ENCODE measurements at places on chromosomes 16 and 17.

- DNase-seq: no peak
Measured at GRCh38 chr16:681746-682427, 1.7 kb downstream of the STUB1 start.

DNA sequence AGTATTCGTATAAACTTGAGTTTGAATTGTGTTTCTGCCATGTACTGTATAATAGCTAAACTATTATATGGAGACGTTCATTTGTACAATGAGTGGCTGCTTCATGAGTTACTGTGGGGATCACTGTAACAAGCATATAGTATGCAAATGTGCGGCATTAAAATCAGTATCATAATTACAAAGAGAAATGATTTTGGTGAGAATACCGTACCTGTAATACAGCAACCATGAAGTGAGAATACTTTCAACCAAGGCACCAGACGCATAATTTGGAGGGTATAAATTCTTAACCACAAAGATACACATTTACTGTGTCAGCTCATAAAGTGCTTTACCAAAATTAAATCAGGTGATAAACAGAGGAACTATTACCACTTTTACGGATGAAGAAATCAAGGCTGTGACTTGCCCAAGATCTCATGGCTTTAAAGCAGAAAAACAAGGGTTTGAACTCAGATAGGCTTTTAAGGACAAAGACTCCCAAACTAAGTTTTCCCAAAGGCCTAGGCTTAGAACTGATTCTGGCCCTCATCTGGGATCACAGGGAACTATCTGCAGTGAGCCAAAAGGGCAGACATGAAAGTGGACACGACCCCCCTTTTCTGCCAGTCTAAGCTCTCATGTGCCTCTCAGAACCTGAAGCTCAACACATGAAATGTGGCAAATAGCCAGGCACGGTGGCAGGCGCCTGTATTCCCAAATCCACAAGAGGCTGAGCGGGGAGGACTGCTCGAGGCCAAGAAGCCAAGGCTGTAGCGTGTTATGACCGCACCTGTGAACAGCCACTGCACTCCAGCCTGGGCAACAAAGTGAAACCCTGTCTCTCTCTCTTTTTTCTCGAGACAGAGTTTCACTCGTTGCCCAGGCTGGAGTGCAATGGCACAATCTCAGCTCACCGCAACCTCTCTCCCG lies 6.4 kb downstream of the RPS15A start:
- DNase-seq: no peak

DNA sequence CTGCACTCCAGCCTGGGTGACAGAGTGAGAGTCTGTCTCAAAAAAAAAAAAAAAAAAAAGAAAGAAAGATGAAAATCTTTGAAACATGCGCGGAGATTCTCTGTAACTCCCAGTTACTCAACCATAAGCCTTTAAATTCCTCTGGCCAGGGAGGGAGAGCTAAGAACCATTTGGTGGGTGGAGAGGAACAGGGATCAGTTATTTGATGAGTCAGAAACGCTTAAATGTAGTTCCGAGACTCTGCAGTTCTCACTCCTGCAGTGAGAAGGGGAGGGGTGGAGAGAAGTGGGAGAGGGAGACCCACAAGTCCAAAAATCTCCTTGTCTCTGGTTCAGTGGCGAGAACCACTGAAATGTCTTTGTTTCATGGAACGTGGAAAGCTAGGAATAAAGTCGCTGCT lies 266.7 kb downstream of the SOX9 start:
- no peak for DNase-seq

GRCh38 chr17:38510421-38511149 lies 82.3 kb downstream of the ARHGAP23 start:
- DNase-seq: no peak

DNA sequence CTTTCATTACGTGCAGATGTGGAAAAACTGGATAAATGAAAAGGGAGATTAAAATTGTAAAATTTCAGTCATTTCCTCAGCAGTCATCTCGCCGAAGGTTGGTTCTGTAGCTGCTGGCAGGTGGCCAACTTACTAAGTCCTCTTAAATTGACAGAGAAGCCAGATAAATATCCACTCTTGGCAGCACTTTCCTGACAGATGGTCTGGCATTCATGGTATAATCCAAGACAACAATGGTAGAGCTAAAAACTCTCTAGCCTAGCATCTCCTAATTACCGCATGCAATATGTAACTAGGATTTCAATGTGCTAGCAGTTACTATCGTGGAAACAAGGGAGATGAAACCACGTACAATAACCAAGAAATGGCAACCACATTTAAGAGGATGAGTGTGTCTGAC lies 306.3 kb downstream of the CNTNAP4 start:
- DNase-seq: no peak

- no peak for DNase-seq
Measured at GRCh38 chr16:69741951-69742904, 12.5 kb downstream of the NOB1 start.

- no peak for DNase-seq
Measured at GRCh38 chr17:76927577-76927976, 59.4 kb downstream of the MGAT5B start.

DNA sequence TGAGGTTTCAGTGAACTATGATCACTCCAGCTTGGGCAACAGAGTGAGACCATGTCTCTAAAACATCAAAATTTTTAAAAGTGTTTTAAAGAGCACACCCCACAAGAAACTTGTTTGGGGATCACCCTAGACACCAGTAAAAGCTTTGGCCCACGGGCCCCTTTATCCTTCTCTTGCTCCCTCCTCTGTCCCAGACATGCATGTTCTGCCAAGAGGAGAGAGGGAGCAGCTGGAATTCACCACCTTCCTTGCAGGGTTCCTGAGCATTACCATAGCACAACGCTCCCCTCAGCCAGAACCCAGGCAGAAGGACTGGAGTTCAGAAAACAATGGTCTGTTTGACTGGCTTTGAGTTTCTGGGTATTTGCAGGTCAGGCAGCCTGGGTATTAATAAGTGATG lies 214.3 kb upstream of the CDH5 start:
- DNase-seq: no peak

DNA sequence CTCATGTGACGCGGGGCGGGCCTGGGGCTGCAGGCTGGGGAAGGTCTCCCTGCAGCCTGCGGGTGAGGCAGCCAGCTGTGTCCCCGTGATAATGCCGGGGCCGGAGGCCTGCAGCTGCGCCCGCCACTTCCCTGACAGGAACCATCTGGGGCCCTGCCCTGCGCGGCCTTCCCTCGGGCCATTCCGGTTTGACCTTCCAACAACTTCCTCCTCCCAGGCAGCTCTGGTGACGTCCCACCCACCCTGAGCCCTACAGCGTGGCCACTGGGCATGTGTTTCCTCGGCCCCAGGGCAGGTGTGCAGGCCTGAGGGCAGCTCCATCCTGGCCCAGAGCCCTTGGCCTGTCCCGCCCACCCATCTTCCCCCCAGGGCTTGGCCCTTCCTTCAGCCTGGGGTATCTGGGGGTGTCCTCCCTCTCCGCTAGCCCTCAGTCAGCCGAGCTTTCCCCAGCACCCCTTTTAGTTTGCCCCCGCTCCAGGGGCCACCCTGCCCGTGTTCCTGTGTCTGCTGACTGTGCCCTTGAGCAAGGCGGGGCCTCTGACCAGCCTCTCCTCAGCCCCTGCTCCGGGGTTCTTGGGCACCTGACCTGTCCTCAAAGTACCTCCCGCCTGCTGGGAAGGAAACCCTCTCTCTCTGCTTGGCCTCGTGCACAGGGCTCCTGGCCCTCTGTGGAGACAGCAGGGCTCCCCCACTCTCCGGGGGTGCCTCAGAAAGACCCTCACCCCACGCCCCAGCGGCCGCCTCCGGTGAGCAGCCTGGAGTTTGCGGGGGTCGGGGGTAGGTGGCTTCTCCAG lies at the start of gene CBFA2T3:
CBFA2T3 (minus strand) TSS at position 190 of the 794 bp plus-strand sequence. CDS start 400 bp downstream, outside the sequence.
- peak; percentile 77 for DNase-seq

DNA sequence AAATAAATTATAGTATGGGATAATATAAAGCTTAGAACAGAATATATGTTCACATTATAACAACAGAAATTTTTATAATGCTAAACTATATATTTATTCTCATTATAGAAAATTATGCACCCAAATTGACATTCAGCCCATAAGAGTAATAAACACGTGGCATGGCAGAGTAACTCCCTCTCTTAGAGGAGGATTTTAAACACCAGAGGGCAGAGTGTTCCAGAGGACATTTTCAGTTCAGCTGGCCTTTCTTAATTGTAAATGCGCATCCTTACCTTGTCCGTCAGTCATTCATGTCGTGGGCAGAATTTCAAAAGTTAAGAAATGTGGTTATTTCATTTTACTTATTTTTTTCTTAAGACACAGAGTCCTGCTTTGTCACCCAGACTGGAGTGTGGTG lies 147.1 kb downstream of the TANC2 start:
- peak; percentile 26 for DNase-seq

DNA sequence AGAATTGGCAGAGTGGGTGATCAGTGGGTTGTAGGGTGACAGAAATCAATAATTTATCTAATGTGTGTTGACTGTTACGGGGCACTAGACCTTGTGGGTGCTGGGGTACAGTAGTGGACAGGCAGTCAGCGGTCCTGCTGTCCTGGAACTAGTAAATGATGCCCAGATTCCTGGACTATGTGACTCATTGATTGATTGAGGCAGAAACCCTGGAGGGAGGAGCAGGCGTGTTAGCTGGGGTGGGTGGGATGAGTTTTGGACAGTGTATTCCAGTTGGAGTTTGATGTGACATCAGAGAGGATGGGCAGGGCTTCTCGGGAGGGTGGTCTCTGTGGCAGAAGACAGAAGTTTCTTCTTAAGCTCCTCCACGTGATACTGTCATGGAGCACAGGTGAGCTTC lies 24.4 kb downstream of the PRMT7 start:
- no peak for DNase-seq

- DNase-seq: no peak
Measured at GRCh38 chr17:76193591-76193990, 46.7 kb downstream of the RNF157 start.

GRCh38 chr17:76791053-76791980 lies 53.4 kb downstream of the MFSD11 start:
- DNase-seq: peak; percentile 79

DNA sequence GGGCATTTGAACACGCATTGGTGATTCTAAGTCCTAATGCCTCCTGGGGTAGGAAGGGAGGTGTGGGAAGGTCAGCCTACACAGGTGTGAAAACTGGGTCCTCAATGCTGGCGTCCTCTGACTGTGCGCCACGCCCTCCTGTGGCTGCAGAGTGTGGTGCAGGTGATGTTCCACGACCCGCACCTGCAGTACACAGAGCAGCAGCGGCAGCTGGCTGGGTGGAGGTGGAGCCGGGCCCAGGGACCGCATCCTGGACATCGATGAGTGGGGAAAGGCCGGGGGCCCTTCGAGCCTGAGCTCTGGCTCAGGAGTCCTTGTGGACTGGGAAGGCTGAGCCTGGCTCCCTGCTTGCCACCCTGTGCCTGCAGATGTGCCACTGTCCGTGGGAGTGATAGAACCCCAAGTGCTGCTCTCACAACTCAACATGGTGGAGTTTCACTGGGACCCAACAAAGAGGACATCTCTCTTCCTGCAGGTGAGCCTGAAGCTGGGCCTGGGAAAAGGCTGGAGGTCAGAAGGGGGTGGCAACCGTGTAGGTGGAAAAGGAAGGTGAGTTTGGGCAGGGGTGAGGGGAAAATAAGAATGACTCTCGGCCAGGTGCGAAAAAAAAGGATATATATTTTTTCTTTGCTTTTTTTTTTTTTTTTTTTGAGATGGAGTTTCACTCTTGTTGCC lies 14.0 kb upstream of the STAC2 start:
- peak; percentile 88 for DNase-seq

GRCh38 chr16:75868636-75869632 lies 142.6 kb upstream of the CPHXL start:
- DNase-seq: no peak

DNA sequence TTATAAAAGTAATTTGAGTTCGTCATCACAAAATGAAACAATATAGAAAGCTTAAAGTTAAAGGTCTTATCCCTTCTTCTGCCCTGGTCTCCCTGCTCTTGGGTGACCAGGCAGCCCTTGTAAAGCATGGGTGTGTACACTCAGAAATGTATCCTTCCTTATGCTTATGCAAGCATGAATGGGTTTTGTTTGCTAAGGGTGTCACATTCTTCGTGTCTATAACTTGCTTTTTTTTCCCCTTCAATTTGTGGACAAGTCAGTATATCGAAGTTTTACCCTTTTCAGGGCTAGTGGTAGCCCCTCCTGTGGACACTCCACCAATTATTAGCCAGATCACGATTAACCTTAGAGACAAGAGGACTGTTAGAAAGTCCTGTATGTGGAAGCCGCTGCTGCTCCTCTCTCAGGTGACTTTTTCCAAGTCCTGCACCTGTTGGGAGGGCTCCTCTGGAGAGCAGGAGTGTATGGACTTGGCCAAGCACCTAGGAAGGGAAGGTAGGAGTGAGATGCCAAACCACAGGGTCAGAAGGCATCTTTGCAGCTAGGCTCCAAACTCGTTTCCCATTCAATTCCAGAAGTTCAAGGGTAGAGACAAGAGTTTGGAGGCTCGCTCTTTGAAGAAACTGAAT lies 50.9 kb downstream of the LDHD start:
- DNase-seq: no peak

GRCh38 chr17:32445074-32445415 lies 735 bp downstream of the PSMD11 start:
- peak; percentile 54 for DNase-seq

DNA sequence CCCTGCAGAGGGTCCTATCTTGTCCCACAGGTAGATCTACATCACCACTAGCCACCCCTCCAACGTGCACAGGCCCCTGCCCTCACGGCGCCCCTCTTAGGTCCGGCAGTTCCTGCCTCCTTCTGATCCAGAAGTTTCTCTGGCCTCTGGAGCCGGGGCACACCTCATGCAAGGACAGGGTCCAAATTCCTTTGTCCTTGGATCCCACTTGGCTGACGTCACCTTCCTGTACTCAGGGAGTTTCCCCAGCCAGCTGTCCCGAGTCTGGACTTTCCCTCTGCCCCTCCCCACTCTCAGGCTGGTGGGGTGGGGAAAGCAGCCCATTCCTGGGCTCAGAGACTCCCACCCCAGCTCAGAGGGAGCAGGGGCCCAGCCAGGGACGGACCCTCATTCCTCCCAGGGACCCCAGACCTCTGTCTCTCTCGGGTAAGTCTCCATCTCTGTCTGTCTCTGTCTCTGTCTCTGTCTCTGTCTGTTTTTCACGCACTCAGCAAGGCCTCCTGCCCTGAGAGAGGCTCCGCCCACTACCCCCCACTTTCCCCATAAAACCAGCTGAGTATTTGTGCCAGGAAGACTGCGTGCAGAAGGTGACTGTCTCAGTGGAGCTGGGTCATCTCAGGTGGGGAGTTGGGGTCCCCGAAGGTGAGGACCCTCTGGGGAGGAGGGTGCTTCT lies at the start of gene IL32:
IL32 (plus strand) TSS at position 572 of the 673 bp plus-strand sequence. CDS start 172 bp downstream, outside the sequence.
- DNase-seq: no peak

DNA sequence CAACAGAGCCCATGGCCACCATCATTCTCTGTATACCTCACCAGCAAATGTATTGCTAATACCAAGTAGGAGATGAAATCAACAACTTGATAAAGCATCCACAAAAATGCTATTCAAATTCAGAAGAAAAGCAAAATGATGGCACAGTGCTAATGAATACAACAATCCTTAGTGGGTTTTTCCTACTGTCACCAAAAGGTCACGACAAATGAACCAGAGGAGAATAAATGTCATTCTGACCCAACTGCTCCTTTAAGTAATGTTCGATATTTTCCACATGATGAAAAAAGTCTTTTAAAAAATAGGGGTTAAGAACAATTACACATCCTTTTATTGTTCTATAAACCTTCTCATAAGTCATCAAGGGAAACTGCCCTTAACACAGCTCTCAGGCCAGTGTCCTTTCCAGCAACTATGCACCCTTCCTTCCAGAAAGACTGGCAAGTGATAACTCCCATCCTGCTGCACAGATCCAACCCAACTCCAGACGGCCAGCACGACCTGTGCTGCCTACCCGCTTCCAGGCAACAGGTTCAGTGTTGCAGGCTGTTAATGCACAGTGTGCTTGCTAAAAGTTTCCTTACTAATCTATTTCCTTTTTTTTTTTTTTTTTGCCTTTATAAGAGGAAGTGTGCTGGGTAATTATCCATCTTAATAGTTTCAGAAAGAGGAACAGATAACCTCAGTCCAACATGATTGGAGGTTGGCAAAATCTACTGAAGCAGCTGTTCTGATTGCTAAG lies 15.4 kb downstream of the FBXO31 start:
- peak; percentile 47 for DNase-seq
